ENCODE measurements at places on chromosomes 12 and 14.

GRCh38 chr14:42057111-42057510 is 450.4 kb downstream of the LRFN5 start:
- no peaks in the 10 kb centered on the region for H3K27me3 ChIP-seq
- H3K4me1 ChIP-seq = no peaks in the 10 kb centered on the region
- H3K27ac ChIP-seq = no peak overlapping the region
- DNase-seq = no peak
- no peaks in the 10 kb centered on the region for H3K36me3 ChIP-seq

GRCh38 chr14:76583174-76583573 is 178.1 kb upstream of the VASH1 start:
- H3K4me3 ChIP-seq = no peak overlapping the region
- H3K27me3 ChIP-seq = peaks cover 21% of the 10 kb centered on the region
- H3K4me1 ChIP-seq = peaks cover 6% of the 10 kb centered on the region
- no peak overlapping the region for H3K27ac ChIP-seq
- DNase-seq = no peak

- no peaks in the 10 kb centered on the region for H3K36me3 ChIP-seq
- H3K4me3 ChIP-seq = no peak overlapping the region
- peaks cover 12% of the 10 kb centered on the region for H3K4me1 ChIP-seq
- DNase-seq = peak; percentile 58
Observed at GRCh38 chr14:106790189-106791036, 1264.0 kb downstream of the TMEM121 start.

DNA sequence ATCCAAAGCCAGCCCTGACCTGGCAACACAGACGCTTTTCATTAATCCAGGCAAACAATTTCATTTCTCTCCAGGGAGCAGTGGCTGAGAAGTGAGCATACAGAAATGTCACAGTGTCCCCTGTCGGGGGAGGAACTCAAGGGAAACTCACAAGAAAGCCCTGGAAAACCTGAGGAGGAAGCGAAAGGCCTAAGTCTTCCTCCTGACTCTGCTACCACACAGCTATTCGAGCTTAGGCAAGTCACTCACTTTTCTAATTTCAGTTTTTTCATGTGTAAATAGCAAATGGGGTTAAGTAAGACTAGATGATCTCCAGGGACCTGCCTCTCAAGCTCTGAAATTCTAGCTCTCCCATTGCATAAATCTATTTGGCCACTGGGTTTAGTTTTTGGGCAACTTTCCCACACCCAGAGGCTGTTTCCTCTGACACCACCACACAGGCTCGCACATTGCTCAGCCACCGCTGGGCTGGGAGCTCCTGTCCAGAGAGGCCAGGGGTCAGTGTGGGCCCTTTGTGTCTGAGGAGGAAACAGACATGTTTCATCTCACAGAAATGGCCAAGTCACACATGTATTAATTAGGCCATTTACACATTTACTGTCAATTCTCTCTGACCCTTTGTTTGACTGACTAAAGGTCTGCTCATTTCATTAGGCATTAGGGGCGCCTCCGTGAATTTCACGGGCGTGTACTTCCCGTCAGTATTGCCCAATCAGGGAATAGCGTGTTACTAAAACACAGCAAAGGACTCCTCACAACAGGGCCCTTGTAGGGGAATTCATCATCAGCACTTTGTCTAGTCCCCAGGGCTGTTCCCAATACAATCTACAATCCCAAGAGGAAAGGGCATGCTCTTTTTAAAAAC is 9.8 kb upstream of the PNMA1 start:
- DNase-seq = no peak
- H3K4me1 ChIP-seq = peaks cover 9% of the 10 kb centered on the region
- no peaks in the 10 kb centered on the region for H3K27me3 ChIP-seq
- no peak overlapping the region for H3K4me3 ChIP-seq

DNA sequence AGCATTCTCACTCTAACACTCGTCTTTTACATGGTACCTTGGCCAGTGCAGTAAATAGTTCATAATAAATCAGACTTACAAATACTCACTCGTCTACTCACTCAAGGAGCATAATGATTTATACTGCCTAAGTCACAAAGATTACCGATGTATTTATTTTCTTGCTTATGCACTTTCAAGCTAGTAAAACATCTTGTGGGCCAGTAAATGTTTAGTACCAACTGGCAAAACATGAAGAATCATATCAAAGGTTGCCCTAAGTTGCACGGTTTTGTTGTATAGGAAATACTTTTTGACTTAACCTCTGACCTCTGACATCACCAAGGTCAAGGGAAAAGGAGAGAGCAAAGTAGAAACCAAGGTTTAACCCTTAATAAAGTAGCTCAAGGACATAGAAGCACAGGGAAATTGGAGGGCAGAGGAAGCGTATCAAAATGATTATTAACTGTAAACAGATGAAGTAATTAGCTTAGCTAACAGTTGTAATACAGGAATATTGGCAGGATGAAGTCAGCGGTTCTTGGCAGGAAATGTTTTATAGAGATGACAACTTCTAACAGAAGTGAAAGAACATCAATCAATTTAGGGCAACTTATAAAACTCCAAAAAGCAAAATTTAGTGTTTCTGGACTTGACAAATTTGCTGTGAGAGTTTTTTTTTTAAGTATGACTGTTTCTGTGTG is 131.9 kb downstream of the HMGA2 start:
- H3K27ac ChIP-seq = no peak overlapping the region
- H3K4me3 ChIP-seq = no peak overlapping the region
- DNase-seq = no peak

DNA sequence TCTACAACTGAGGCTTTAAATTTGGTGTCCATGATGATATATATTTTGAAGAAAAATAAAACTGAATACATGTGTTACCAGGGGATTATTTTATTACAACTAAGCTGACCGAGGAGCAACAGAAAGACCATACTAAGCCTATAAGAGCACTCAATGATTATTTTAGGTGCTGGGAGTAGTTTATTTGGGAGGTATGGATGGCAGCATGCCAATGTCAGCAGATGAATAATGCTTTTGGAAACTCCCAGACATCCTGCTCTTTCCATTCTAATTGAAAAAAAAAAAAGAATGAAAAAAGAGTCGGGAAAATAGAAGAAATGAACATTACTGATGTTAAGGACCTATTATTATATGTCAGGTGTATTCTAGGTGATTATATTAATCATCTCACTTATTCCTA is 441.2 kb downstream of the BTG1 start:
- no peak for DNase-seq
- H3K36me3 ChIP-seq = no peaks in the 10 kb centered on the region
- H3K4me3 ChIP-seq = no peak overlapping the region
- no peak overlapping the region for H3K27ac ChIP-seq
- H3K27me3 ChIP-seq = no peaks in the 10 kb centered on the region
- no peaks in the 10 kb centered on the region for H3K4me1 ChIP-seq

Data from central memory CD8-positive, alpha-beta T cell (primary cell).